CD14-positive monocyte (primary cell): ENCODE measurements at places on chromosomes 12 and 14.

DNA sequence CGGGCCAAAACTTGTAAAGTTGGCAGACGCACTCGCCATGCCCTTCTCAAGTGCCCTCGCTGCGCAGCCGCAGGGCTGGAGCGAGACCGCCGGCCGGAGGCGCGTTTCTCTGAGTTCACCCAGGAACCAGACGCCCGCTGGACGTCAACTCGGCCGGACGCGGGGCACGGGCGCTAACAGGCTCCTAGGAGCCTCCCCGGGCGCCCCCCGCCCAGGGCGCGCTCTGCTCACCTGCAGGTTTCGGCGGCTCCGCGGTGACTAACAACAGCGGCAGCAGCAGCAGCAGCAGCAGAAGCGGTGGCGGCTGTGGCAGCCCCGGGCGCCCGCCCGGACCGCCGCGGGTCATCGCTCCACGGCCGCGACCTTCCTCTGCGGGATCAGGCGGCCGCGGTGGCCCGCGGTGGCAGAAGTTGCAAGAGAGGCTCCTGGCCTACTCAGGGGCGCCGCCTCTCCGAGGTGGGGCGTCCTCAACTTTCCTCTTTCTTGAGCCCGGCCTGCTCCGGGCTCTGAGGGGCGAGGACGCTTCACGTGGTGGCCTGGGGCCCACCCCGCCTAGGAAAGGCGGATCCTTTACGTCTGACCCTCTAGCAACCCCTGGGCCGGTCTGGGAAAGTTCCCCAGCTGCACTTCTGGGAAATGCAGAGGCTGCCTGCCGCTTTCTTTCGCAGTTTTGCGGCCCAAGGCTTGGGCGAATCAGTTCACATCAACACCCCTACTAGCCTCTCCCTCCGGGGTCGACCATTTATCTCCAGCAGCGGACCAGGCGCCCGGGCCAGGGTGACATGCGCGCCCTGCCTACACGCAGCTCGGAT lies at the start of gene PLBD1:
TSS of gene PLBD1 (minus strand) at position 533 of the 812 bp plus-strand sequence. CDS start at position 346, 187 bp downstream.
- H3K27me3 ChIP-seq: no peaks in the 10 kb centered on the region
- H3K4me1 ChIP-seq: peaks cover 56% of the 10 kb centered on the region
- DNase-seq: peak; percentile 62
- H3K4me3 ChIP-seq: peak within 1 kb of the TSS; percentile 85
- peak within 1 kb of the TSS; percentile 96 for H3K27ac ChIP-seq

GRCh38 chr14:64763801-64764621 lies 59.8 kb downstream of the PLEKHG3 start:
- DNase-seq: peak; percentile 42
- H3K4me1 ChIP-seq: peaks cover 6% of the 10 kb centered on the region
- H3K27ac ChIP-seq: no peak overlapping the region
- peak overlapping the region; percentile 60 for H3K4me3 ChIP-seq

DNA sequence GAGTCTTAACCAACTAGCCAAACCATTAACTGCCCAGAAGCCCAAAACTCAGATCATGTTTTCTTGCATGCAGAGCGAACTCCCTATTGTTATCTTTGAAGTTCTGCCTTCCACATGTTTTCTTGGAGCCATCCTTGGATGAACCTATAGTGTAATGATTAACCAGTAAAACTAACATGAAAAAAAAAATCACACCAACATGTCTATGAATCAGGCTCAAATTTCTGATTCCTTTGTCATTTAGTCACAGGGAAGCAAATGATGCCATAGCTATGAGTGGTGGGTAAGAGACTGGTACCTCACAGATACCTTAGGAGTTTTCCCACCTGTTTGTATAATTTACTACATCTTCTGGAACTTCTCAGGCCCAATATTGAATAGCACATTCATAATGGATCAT lies 70.7 kb downstream of the PTPRO start:
- no peak for DNase-seq
- H3K36me3 ChIP-seq: no peaks in the 10 kb centered on the region
- H3K4me3 ChIP-seq: no peak overlapping the region

DNA sequence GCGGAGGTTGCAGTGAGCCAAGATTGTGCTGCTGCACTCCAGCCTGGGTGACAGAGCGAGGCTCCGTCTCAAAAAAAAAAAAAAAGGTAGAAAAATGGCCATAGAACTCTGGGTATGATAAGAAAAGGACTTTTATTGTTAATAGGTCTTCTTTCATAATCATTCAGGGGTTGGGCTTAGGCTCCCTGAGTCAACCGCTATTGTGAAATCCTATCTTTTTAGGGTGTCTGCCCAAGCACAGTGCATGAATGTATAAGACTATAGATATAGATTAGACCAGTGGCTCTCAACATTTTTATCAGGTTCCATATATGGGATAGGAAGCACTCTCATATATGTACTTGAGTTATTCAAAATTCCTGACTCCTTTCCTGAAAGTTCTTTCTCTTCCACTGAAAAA lies 48.7 kb upstream of the USP15 start:
- H3K4me3 ChIP-seq: no peak overlapping the region
- peak overlapping the region; percentile 81 for H3K27ac ChIP-seq
- no peaks in the 10 kb centered on the region for H3K36me3 ChIP-seq
- H3K27me3 ChIP-seq: no peaks in the 10 kb centered on the region
- peak; percentile 94 for DNase-seq

- no peaks in the 10 kb centered on the region for H3K36me3 ChIP-seq
- H3K27ac ChIP-seq: no peak overlapping the region
- H3K4me1 ChIP-seq: no peaks in the 10 kb centered on the region
- no peak for DNase-seq
These were observed 107.0 kb upstream of the CRY1 start for GRCh38 chr12:107200394-107200793.

DNA sequence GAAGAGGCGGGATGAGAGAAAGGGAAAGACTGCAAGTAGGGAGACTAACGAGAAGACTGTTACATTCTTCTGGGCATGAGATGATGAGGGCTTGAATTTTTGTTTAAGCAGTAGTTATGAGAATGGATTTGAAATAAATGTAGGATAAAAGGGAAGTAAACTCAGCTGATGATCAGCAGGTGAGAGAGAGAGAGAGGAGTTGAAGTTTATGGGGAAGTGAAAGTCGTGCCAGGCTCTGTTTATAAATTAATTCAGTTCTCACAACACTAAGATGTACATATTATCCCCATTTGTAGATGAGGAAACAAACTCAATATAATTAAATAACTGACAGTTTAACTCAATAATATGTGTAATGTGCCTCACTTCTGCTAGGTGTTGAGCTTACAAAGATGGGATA lies 170.0 kb upstream of the RMST start:
- peak; percentile 11 for DNase-seq
- no peaks in the 10 kb centered on the region for H3K4me1 ChIP-seq
- no peak overlapping the region for H3K4me3 ChIP-seq

DNA sequence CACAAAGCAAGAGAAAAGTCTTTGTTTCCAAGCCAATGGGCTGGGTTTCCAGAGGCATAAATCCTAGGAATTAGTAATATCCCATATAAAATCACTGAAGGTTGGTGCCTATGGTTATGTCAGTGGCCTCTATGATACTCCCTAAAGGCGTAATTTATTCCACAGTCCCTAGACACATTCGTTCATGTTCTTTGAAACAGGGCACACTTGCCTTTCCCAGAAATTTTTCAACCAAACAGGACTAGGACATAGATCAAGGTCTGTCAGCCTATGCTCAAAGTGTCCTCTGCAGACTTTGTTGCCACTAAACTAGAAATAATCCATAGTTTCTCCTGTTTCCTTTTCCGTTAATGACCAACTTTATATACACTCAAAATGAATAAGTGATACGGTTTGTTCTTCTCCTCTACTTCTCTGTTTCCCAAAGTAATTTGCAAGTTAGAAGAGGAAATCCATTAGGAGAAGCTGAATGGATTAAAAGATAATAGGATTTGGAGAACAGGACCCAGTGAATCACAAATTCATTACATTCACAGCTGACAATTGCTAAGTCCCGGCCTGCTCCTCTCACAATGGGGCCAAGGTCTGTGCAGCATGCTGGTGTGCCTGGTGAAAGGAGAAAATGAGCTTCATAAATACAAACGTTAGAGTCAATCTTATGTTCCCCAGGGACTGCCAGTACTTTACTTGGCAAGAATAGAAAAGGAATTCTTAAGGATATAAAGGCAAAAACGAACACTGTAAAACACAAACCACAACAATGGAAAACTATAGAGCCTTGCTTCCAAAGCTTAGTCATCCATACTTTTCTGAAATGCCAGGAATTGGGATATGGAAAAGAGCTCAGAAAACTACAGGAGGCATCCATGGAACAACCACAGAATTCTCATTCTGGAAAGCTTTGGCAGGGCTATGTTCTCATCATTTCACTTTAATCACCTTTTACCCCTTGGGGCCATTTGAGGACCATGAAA lies 966.2 kb downstream of the NRXN3 start:
- H3K36me3 ChIP-seq: no peaks in the 10 kb centered on the region
- H3K4me3 ChIP-seq: no peak overlapping the region
- H3K27ac ChIP-seq: no peak overlapping the region
- DNase-seq: no peak
